Left ventricle myocardium inferior (tissue), 1 donor: ENCODE measurements at places on chromosomes 1 and 21. TPM values are rescaled to one million over a fixed set of nuclear protein-coding genes. Genes with fewer than 3 reads are reported as not detected.
A peak's percentile ranks its signal among the peaks of the same experiment; 100 is the strongest.

- H3K36me3 ChIP-seq, result no peaks in the 10 kb centered on the region
- no peak overlapping the region for H3K27ac ChIP-seq
- H3K4me1 ChIP-seq, result peaks cover 48% of the 10 kb centered on the region
- H3K4me3 ChIP-seq, result no peak overlapping the region
These were observed 136.5 kb downstream of the FGGY start for GRCh38 chr1:59433440-59433813.

GRCh38 chr1:4452701-4453100 lies 201.7 kb upstream of the AJAP1 start:
- no peak overlapping the region for H3K4me3 ChIP-seq
- no peak for DNase-seq
- H3K4me1 ChIP-seq, result no peaks in the 10 kb centered on the region

DNA sequence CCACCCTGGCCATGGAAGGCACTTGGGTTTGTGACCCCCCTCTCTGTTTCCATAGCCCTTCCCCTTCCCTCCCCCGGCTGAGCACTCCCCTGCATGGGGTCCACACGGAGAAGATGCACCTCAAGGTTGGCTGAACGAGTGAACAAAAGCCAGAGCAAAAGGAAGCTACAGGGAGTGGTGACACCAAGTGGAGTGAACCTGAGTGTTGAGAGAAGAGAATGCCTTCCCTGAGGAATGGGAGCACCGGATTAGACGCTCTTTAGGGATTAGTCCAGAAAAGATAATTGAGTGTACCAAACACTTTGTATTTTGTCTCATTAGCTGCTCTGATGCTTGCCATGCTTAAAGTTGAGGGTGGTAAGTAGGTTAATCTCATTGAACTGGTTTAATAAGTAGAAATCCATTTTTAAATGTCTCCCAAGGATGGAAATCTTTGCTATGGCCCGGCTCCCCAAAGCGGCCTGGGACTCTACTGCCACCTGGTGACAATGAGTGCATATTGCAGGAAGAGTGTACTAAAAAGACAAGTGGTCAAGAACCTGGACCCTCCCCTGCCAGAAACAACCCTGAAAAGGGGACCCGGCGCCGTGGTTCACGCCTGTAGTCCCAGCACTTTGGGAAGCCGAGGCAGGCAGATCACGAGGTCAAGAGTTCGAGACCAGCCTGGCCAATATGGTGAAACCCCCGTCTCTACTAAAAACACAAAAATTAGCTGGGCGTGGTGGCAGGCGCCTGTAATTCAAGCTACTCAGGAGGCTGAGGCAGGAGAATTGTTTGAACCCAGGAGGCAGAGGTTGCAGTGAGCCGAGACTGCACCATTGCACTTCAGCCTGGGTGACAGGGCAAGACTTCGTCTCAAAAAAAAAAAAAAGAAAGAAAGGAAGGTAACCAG lies 150.6 kb upstream of the ZC3H12A start:
- H3K27me3 ChIP-seq, result peaks cover 99% of the 10 kb centered on the region
- no peak overlapping the region for H3K27ac ChIP-seq
- DNase-seq, result no peak
- H3K36me3 ChIP-seq, result no peaks in the 10 kb centered on the region

DNA sequence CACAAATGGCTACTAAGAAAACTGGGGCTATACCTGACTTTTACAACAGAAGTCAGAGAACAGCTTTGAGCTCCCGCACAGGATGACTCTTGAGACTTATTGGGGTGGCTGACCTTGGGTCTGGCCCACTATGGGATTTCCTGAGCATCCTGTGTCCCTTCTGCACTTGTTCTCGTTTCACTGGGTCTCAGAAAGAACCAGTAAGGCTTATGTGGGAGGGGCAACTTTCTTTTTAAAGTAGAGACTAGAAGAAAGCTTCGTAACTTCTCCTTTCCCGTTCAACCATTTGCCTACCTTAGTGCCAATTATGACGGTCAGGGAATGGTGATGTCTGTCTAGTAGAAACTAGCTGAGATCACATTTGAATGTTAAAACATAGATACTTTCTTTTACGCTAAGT lies 59.5 kb upstream of the C1orf105 start:
- H3K27ac ChIP-seq, result no peak overlapping the region
- peaks cover 52% of the 10 kb centered on the region for H3K4me1 ChIP-seq
- no peak overlapping the region for H3K4me3 ChIP-seq

GRCh38 chr21:44720170-44720569 lies 8.8 kb upstream of the TSPEAR start:
- H3K27me3 ChIP-seq, result peaks cover 39% of the 10 kb centered on the region
- H3K36me3 ChIP-seq, result no peaks in the 10 kb centered on the region
- peaks cover 15% of the 10 kb centered on the region for H3K4me1 ChIP-seq
- H3K27ac ChIP-seq, result peak overlapping the region; percentile 41

DNA sequence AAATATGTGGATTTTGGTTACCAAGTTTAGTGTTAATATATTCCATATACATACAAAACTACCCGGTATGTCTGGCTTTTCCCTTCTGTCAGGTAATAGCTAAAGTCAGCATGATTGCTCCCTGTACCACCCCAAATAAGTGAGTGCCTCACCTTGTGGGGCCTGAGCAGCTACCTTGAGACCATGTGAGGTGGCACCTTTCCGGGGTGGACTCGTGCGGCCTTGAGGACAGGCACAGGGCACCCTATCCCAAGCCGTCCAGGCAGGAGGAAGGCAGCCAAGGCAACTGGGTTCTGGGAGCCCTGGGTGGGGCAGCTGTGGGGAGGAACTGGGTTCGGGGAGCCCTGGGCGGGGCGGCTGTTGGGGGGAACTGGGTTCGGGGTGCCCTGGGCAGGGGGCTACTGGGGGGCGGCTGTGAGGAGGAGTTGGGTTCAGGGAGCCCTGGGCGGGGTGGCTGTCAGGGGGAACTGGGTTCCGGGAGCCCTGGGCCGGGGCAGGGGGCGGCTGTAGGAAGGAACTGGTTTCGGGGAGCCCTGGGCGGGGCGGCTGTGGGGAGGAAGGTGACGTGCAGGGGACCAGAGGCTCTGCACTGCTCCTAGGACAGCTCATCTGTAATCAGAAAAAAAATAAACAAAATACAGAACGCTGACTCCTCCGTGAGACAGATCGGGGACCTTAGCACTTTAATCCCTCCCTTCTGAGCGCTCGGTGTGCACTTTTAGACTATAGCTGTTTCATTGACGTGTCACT lies 63.3 kb downstream of the POFUT2 start:
- H3K36me3 ChIP-seq, result peaks cover 40% of the 10 kb centered on the region
- no peak overlapping the region for H3K4me3 ChIP-seq
- peaks cover 6% of the 10 kb centered on the region for H3K27me3 ChIP-seq
- H3K27ac ChIP-seq, result no peak overlapping the region
- no peaks in the 10 kb centered on the region for H3K4me1 ChIP-seq
- no peak for DNase-seq

DNA sequence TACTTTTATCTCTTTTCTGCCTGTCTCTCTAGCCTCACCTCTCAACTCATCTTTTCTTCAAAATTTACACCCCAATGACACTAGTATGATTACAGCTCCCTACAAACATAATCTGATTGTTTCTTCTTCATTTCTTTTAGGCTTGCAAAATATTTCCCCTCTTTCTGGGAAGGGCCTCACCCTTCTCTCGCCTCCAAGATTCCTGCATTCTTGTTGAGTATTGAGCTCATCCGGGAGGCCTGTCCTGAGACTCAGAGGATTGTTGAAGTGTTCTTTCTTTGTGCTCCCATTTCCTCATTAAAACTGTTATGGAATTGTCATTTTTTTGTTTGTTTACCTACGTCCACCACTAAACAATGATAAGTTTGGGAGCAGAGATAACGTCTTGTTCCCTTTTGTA lies 99.1 kb upstream of the CHRM3 start:
- H3K4me3 ChIP-seq, result no peak overlapping the region
- H3K4me1 ChIP-seq, result no peaks in the 10 kb centered on the region
- H3K27ac ChIP-seq, result no peak overlapping the region
- H3K27me3 ChIP-seq, result no peaks in the 10 kb centered on the region
- no peak for DNase-seq

DNA sequence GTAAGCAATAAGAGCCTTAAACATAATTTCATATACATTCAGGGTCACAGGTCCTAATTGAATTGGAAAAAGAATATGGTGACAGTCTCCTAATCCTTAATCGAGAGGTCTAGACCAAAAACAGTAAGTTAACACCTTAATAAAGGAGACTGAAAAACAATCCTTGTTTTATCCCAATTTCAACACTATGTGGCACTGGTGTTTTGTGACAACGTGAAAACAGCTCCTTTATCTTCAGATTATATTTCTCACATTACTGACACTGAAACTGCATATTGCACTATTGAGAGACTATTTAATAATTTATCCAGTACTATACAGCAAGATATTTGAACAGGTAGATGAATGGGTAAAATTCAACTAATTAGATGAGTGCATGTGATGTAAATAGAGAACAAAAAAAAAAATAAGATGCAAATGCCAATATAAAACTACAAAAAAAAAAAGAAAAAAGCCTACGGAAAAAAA lies 34.1 kb downstream of the TP53BP2 start:
- no peak overlapping the region for H3K4me3 ChIP-seq
- no peaks in the 10 kb centered on the region for H3K27me3 ChIP-seq
- no peak for DNase-seq
- peaks cover 22% of the 10 kb centered on the region for H3K4me1 ChIP-seq

DNA sequence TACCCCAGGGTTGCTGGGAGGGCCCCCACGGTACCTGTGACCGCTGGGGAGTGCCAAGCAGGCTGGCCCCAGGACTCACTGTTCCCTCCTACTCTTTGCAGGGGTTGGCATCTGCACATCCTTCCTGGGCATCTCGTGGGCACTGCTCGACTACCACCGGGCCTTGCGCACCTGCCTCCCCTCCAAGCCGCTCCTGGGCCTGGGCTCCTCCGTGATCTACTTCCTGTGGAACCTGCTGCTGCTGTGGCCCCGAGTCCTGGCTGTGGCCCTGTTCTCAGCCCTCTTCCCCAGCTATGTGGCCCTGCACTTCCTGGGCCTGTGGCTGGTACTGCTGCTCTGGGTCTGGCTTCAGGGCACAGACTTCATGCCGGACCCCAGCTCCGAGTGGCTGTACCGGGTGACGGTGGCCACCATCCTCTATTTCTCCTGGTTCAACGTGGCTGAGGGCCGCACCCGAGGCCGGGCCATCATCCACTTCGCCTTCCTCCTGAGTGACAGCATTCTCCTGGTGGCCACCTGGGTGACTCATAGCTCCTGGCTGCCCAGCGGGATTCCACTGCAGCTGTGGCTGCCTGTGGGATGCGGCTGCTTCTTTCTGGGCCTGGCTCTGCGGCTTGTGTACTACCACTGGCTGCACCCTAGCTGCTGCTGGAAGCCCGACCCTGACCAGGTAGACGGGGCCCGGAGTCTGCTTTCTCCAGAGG lies 6.8 kb downstream of the XKR8 start:
- H3K27me3 ChIP-seq, result no peaks in the 10 kb centered on the region
- no peak overlapping the region for H3K4me3 ChIP-seq
- DNase-seq, result no peak
- no peak overlapping the region for H3K27ac ChIP-seq

- no peaks in the 10 kb centered on the region for H3K36me3 ChIP-seq
- H3K27ac ChIP-seq, result no peak overlapping the region
- no peak for DNase-seq
- no peaks in the 10 kb centered on the region for H3K27me3 ChIP-seq
These were observed 4.7 kb downstream of the WLS start for GRCh38 chr1:68227598-68227997.

- no peaks in the 10 kb centered on the region for H3K4me1 ChIP-seq
- H3K36me3 ChIP-seq, result no peaks in the 10 kb centered on the region
- H3K27ac ChIP-seq, result no peak overlapping the region
- no peak for DNase-seq
- H3K27me3 ChIP-seq, result no peaks in the 10 kb centered on the region
These were observed 332.0 kb upstream of the PBX1 start for GRCh38 chr1:164226977-164227376.

- H3K4me1 ChIP-seq, result no peaks in the 10 kb centered on the region
- no peak overlapping the region for H3K4me3 ChIP-seq
- H3K36me3 ChIP-seq, result no peaks in the 10 kb centered on the region
- no peak overlapping the region for H3K27ac ChIP-seq
- H3K27me3 ChIP-seq, result peaks cover 68% of the 10 kb centered on the region
These were observed 6.3 kb downstream of the ZBTB8B start for GRCh38 chr1:32470991-32471694.

GRCh38 chr1:54818461-54819194 lies 17.5 kb upstream of the TTC22 start:
- DNase-seq, result no peak
- no peaks in the 10 kb centered on the region for H3K4me1 ChIP-seq
- no peaks in the 10 kb centered on the region for H3K36me3 ChIP-seq

DNA sequence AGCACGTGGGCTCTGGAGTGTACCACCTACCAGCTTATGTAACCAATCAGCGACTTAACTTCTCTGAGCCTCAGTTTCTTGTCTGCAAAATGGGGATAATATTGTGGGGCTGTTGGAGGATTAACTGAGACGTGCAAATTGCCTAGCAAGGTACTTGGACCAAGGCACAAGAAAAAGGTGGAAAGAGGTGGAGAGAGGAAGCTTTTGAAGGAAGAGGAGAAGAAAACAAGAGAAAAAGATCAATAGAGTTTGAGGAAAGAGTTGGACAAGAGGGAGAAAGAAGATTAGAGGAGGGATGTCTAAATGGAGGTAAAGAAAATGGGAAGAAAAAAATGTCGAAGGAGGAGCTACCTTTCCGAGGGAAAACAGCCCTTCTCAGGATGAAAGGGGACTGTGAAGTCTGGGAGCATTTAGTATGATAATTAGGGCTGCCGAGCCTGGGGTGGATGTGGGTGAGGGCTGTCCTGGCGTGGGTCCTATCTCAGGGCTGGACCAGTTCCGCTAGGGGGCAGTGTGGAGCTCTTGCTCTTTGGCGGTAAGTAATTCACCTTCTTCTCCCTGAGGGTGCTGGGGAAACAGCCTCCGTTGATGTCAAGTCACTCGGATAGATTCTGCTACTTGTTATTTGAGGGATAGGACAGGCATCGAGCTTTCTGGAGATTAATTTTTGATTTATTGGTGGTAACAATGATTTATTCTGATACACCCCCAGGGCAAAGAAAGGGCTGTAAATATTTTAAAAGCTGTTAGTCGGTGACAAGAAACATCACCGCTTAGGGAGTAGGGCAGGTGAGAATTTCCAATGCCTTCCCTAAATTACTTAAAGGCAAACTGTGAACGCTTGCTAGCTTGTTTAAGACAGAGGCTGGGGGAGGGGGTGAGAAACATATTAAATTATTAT lies 79.0 kb upstream of the NFASC start:
- no peaks in the 10 kb centered on the region for H3K36me3 ChIP-seq
- DNase-seq, result peak; percentile 58
- H3K4me1 ChIP-seq, result no peaks in the 10 kb centered on the region
- H3K27ac ChIP-seq, result no peak overlapping the region

GRCh38 chr1:155176544-155177071 lies 3.0 kb downstream of the TRIM46 start:
- H3K27me3 ChIP-seq, result peaks cover 27% of the 10 kb centered on the region
- peaks cover 37% of the 10 kb centered on the region for H3K4me1 ChIP-seq
- no peak overlapping the region for H3K4me3 ChIP-seq

- H3K27ac ChIP-seq, result no peak overlapping the region
- DNase-seq, result no peak
- H3K4me1 ChIP-seq, result no peaks in the 10 kb centered on the region
- no peak overlapping the region for H3K4me3 ChIP-seq
These were observed 976.5 kb downstream of the ADGRL2 start for GRCh38 chr1:82777240-82777639.

AKR7A2 gene
- total RNA-seq, result 43.7 TPM

SPATC1L gene
- total RNA-seq, result 7.0 TPM

RASSF5 gene
- total RNA-seq, result 7.8 TPM

GIPC2 gene
- total RNA-seq, result 2.5 TPM

DPT gene
- total RNA-seq, result 45.6 TPM
